ENCODE measurements at places on chromosomes 6 and 20.
A peak's percentile ranks its signal among the peaks of the same experiment; 100 is the strongest.

DNA sequence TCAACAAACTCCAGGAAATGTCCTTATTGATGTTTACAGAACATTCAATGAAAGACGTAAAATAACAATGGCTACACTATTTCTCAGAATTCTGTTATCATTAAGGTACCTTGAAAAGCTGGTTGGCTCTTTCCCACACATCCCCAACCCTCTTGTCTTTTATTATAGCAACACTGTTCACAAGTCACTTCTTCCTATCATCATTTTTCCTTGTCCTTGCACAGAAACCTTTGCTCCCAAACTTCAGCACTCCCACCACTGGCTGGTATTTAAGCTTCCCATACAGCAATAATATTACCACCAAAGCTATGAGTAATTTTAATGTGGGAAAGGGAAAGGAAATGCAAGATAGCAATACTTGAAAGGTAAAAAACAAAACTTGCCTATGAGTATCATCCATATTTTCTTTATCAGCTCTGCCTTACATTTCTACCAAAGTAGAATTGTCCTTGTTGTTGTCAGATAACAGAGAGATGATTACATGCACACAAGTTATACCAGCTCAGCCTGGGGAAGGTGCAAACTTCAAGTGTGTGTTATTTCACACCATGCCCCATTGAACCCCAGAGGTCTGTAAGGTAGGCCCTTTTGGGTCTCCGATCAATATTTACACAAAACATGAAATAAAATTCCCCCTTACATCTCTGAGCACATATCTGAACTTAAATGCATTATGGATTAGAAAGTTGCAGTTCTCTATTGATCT, 32.2 kb downstream of the ARHGAP18 start:
- no peak for DNase-seq

DNA sequence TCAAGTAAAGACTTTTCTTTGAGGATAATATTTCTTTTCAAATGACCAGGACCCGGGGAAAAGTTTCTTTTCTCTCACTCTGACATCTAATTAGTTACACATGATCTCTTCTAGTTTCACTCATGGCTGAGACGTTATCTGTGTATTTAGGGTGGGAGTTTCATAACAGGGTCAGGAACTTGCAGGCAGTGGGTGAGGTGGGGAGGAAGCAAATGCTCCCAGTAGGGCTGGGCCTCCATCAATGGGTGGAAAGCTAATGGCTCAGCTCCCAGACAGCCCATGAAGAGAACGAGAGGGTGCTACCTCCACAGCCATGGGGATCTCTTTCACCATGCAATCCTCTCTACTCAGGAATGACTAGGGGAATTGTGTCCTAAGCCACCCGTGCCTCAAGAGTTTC, 119.3 kb downstream of the F13A1 start:
- DNase-seq: no peak

DNA sequence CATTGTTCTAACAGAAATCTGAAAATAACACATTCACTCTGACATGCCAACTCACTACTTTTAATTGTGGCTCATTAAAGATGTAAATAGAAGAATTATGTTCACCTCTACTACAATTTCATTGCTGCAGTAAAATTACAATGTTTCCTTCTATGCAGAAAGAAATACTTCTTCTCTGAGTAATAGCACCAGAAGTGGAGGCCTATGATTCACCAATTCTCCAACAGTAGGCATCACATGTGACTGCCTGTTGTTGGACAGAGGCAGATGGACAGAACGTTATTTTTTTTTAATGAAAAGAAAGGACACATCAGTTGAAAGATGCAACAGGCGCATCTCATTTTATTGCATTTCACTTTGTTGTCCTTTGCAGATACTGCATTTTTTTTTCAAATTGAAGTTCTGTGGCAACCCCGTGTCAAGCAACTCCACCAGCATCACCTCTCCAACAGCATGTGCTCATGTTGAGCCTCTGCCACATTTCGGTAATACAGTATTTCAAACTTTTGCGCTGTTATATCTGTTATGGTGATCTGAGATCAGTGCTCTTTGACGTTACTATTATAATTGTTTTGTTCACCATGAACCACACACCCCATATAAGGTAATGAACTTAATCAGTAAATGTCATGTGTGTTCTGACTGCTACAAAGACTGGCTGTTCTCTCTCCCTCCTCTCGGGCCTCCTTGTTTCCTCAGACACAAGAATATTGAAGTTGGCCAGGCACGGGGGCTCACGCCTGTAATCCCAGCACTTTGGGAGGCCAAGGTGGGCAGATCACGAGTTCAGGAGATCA, 121.4 kb downstream of the ATXN1 start:
- DNase-seq: no peak

GRCh38 chr6:2937627-2938003, 33.8 kb downstream of the SERPINB6 start:
- DNase-seq: no peak

- no peak for DNase-seq
Observed at GRCh38 chr6:35831257-35832007, 26.3 kb downstream of the LHFPL5 start.

GRCh38 chr20:37907677-37908401, 4.9 kb downstream of the VSTM2L start:
- no peak for DNase-seq

- no peak for DNase-seq
Observed at GRCh38 chr6:143406673-143407072, 43.8 kb downstream of the ADAT2 start.

DNA sequence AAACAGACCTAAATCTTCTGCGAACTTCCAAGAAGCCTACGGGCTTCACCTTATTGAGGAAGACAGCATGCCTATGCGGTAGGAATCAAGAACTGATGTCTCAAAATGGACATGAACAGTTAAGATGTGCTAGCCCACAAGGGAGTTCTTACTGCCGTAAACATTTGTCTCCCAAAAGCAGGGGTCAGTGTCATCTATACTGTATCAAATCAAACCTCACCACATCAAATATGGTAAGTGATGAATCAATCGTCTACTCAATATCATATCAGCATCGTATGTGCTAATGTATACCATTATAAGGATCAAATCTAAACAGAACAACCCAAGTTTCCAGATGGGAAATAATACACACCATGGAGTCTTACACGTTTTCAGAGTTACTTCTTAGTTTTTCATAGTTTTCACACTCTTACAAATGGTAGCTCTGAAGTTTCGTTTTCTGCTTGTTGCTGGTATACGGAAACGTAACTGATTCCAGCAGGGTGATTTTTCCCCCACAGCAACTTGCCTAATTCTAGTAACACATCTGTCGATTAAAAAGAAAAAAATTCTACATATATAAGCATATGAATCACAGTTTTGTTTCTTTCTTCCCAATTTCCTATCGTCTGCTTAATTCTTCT, 12.6 kb downstream of the RRBP1 start:
- DNase-seq: no peak

- no peak for DNase-seq
Observed at GRCh38 chr20:57526087-57526884, 1.3 kb upstream of the CTCFL start.

DNA sequence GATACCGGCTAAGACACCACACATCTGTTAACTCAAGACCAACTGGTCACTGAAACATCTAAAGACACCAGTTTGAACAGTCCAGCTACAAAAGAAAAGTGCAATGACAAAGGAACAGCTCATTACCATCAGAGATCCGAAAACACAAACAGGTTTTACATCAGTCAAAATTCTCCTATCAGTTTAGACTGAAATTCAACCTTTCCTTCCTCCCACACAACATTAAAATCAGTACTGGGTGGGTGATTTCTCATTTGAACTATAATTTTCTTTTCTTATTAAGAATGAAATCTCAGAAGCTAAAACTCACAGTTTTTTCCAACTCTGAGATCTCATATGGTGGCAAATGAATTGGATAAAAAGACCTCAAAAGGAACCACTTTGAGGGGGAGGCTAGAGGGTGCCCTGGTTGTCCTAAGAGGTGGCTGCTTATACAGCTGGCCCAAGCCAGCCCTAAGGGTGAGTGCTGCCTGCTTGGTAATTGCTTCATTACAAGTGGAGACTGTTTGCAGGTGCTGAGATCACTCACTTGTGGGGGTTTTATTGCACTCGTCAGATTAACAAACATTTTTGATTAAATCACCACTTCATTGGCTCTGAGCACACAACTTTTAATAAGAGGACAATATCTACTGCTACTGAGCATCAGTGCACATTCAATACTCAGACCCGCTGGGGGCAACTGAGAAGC, 4.3 kb downstream of the CCDC167 start:
- peak; percentile 62 for DNase-seq

GRCh38 chr6:21665110-21665391, 71.5 kb downstream of the SOX4 start:
- no peak for DNase-seq

DNA sequence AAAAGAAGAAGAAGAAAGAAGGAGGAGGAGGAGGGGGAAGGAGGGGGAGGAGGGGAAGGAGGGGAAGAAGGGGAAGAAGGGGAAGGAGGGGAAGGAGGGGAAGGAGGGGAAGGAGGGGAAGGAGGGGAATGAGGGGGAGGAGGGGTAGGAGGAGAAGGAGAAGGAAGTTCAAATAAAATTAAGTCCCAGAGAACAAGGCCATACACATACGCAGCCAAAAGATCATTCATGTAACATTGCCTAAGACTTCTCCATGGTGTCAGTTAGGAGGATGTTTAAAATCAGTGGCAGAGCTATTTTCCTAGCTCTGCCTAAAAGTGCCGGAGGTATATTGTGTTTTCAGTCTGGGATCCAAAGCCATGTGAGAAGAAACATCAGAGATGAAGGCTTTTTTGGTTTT, 75.8 kb downstream of the PLCB4 start:
- no peak for DNase-seq

DNA sequence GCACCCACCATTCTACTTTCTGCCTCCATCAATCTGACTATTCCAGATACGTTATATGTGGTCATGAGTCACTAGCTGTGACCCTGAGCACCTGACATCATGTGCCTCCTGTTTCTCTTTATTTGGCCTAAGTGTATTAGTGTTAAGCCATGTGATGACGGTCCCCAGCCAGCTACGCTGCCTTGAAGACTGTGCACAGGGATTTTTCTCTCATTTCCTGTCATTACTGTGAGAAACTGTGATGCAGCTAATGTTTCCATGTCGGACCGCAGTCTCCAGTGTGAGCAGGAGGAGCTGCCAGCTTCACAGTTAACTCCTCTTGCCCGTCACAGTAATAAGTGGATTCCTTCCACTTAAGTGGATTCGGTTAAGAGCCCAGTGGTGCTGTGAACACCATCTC, 9.9 kb upstream of the SPATS1 start:
- DNase-seq: no peak

- DNase-seq: no peak
Observed at GRCh38 chr20:631101-631500, 21.0 kb upstream of the TCF15 start.

DNA sequence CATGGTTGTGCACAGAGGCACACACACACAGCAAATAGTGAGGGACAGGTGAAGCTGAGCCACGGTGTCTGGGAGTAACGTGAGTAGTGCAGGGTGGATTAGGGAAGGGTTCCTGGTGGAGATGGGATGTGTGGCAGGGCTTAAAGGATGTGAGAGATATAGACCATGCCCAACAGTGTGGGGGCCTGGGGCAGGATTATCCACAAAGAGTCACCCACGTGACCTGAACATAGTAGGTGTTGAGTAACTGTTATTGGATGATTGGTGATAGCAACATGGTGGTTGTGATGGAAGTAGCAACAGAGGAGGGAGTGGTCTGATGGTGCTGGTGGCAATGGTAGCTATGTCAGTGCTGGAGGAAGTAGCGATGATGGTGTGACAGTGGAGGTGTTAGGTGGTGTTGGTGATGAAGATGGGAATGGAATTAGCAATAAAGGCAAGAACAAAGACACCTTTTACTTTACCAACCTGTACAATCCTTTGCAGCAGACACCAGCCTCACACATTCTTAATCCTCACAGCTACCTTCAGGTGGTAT, 135.1 kb downstream of the MRPL14 start:
- DNase-seq: no peak

DNA sequence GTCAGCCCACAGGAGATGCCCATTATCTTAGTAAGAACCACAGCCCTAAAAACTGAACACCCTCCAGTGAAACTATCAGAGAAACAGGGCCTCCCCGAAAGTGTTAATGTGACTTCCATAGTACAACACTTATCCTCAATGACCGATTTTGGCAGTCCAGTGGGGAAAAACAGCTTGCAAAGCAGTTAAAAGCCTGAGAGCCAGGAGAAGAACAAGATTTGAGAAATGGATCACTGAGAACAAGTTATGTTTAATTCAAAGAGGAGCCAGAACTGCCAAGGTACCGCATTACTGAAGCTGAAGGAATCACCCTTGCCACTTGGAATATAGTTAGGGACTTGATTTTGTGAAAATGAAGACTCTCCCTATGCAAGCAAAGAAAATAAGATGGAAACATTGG, 236.9 kb downstream of the QKI start:
- no peak for DNase-seq

DNA sequence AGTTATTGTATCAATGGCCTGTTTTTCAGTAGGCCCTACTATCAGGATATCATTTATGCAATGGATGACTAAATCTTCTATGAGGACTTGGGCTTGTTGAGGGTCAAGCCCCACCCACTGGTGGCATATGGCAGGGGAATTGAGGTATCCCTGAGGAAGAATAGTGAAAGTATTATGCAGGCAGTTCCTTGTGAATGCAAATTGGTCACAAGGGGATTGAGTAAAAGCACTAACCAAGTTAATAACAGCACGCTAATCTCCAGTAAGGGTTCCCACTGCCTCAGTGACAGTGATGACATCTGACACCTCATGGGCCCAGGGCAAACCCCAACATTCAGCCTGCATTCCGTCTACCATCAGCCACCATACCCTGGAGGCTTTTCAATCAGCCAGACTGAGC, 14.9 kb downstream of the BPIFA1 start:
- no peak for DNase-seq

DNA sequence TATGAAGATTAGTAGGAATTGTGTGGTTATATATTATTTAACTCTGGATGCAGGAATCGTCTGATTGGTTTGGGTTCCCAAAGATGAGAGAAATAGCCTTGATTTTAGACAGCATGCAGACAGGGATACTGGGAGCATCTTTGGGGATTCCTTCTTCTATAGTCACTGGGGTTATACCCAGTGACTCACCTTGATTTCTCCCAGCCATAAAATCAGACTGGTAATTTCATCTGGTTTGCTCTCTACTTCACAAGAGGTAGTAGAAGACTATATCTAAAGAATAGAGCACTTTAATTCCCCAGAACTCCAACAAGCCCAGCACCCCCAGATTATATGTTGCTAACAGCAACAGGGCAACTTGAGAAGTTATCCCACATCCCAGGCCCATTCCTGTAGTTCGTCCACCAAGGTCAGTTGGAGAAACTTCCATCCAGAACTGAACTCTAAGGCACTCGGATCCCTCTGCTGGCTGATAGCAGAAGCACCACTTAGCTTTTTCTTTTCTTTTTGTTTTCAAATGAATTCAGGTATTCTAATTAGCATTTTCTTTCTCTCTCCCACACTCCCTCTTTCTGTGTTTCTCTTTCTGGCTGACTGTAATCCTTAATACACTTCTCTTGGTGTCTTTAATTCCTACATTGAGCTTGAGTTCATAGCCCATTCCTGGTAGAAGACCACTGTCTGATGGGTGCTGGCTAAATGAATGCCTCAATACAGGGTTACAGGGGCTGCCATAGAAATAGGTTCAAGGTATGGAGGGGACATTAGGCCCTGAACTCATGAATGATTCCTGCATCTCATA, 20.4 kb upstream of the EFHC1 start:
- DNase-seq: peak; percentile 51

GRCh38 chr6:32110632-32111031, 1.5 kb upstream of the TNXB start:
- DNase-seq: no peak

Data from activated CD4-positive, alpha-beta T cell treated with anti-CD3 and anti-CD28 coated beads, Interleukin-2, amount 50 U/mL, for 16 hours (primary cell).